ENCODE measurements at places on chromosomes 16 and 17.

- DNase-seq: no peak
Measured at GRCh38 chr17:35299135-35299534, 56.3 kb downstream of the SLFN5 start.

DNA sequence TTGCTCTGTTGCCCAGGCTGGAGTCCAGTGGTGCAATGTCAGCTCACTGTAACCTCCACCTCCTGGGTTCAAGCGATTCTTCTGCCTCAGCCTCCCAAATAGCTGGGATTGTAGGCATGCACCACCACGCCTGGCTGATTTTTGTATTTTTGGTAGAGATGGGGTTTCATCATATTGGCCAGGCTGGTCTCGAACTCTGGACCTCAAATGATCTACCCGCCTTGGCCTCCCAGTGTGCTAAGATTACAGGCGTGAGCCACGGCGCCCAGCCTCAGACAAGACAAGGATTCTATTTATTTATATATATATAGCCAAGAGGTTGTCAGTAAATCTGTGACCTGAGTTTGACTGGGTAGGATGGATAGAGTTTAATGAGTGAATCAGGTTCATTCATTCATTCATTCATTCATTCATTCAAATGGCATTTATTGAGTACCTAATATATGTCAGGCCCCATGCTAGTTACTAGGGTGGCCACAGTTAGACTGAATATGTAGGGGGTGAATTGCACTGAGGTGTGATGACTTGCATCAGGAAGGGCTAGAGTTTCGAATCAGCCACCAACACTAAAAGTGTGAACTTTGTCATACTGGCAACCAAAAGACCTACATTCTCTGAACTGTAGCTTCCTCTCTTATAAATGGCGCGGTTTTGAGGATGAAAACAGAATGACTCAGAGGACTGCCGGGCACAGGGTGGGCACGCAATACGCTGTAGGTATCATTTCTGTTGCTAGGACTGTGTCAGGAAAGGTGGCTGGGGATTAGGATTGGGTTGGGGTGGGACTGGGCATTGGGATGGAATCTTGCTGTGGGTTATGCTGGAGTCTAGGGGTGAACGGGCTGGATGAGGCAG is 37.8 kb downstream of the ITGAE start:
- DNase-seq: no peak

DNA sequence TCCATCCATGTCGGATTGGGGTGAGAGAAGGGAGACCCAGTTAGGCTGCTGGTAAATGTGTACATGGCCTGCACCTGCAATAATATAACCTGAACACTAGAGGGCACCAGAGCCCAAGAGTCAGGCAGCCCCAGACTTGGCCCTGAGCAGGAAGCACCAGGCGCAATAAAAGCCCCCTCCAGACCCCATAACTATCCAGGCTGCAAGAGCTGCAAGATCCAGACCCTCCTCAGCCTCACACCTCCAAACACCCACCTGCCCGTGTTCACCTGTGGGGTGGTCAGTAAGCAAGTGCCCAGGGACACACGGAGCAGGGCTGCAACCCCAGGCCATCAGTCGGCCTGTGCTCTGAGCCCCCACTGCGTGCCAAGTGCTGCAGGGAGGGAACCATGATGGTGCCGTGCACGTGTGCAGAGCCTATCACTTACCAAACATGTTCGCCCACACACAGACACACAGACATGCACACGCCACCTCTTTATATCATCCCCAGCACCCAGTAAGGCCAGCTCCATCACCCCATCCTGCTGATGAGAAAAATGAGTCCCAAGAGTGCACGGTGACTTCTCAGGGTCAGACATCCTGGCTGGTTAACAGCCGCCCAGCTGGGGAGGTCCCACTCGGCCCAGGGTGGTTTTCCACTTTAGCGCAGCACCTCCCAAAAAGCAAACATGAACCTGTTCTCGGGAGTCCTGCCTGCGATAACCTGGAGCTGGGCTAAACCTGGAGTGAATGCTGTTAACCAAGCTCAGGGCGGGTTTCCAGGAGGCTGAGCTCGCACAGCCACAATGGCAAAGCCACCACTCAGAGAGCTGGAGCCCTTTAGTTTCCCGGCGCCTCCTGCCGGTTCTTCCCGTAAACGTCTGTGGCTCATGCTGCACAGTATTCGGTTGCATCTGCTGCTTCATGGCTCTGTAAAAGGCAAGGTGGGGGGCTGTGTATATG is 439.8 kb downstream of the SOX9 start:
- DNase-seq: no peak

GRCh38 chr17:81665205-81666091 is 957 bp downstream of the OXLD1 start:
- no peak for DNase-seq

GRCh38 chr16:9381905-9382304 is 290.5 kb downstream of the HAPSTR1 start:
- DNase-seq: no peak

- no peak for DNase-seq
Measured at GRCh38 chr16:63655846-63656245, 1466.0 kb downstream of the CDH11 start.

GRCh38 chr16:47578033-47578432 is 116.9 kb downstream of the PHKB start:
- no peak for DNase-seq

- no peak for DNase-seq
Measured at GRCh38 chr16:82886146-82886545, 259.4 kb downstream of the CDH13 start.

DNA sequence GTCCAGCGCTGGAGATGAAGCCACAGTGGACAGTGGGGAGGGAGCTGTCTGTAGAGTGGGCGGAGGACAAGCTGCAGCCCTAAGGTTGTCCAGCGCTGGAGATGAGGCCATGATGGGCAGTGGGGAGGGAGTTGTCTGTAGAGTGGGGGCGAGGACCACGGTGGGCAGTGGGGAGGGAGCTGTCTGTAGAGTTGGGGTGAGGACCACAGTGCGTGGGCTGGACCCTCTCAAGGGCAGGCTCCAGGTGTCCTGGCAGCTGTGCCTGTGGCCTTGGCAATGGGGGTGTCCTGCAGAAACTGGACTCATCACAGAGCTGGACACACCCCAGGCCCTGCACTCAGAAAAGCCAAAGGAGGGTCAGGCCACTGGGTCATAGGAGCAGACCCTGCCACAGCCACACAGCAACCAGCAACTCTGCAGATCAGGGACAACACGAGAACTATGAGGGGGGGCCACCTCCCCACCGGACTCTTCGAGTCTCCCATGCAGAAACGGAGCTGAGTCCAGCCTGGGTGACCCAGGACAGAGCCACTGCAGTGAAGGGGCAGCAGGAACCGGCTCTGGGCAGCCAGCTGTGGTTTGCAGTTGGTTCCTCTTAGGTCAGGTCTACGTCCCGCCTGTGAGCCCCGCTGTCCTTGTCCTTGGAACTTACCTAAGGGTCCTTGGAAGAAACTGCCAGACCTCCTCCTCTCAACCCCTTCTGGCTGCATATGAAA is 33.4 kb upstream of the CBFA2T3 start:
- no peak for DNase-seq

DNA sequence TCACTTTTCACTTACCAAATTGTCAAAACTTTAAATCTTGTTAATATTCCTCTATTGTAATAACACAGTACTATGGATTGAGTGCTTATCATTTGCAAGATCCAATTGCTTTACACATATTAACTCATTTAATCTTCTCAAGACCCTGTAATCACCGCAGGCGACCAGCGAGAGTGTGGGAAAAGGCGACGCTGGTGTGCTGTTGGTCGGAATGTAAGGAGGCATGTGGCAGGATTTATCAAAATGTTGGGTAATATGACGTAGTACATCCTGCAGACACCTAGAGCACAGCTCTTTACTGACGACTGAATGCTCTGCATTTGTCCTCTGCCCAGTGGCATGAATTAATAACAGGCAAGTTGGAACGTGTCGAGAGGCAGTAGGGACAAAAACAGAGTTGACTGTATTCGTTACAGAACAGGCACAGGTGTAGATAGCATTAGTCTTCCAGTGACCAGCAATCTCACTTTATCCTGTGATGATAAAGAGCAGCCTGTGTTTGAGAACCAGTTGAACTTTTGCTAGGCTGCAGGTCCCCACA is 80.3 kb downstream of the TNRC6C start:
- no peak for DNase-seq

DNA sequence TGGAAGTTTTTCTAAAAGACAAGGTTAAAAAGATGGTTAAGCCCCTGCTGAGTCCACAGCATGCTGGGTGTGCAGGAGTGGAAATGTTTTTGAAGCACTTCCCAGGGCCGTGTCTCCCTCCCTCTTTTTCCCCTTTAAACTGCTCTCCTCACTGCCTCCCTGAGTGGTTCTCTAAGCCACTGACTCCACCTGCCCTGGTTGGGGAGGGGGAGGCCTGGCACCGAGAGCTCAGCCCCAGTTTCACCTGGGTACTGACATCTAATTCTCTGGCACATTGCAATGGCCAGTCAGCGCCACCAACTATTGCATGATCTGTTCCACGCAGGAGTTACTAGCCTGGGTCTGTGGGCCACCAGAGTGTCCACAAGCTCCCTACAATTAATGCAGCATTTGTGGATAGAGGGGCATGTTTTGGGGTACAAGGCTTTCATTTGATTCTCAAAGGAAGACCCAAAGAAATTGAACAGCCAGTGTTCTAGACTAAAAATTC is 22.7 kb downstream of the MPP3 start:
- no peak for DNase-seq

GRCh38 chr17:48544349-48545021 is 424 bp downstream of the HOXB2 start:
- DNase-seq: no peak

DNA sequence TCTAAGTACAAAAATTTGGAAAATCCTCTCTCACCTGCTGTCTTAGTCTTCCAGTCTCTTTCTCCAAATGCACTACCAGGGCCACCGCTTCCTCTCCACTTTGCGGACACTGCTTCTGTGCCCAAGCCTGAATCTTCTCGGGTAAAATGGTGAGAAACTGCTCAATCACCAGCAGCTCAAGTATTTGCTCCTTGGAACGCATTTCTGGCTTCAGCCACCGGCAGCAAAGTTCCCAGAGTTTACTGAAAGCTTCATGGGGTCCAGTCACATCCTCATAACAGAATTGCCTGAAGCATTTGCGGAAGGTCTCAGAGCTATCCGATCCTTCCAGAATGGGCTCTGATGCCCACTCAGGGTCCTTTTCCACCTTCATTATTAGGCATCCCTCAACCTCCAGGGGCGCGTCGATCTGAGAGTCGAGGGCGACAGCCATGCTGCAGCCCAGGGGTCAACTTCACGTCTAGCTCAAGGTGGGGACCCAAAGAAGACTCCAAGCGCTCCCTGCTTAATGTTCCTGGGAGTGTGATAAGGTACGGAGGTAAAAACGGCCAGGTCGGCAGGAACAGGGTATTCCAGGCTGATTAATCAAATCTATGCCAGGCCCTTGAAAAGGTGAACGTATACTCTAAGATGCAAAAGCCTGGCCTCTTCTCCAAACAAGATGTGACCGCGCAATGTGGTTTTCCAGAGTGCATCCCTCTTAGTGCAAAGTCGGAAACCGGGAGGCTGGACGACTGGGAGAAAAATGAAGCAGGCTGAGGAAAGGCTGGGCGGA is 763 bp downstream of the ZKSCAN2 start:
- no peak for DNase-seq

DNA sequence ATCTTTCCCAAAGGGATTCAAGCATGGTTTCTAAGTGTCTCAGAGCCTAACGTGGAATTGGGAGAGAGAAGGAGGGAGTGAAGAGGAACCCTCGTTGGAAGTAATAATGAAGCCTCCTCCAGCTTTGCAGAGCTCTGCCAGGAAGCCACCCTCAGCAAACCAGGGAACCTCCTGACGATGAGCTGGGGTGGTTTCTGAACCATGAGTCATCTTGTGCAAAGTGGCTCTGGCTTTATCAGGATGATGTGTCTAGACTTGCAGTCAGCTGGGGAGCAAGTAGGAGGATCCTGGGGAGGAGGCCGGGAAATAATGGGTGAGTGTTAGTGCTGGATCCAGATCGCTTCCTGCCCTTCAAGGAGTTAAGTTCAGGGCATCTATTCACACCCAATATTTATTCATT is 191.7 kb upstream of the RBFOX1 start:
- no peak for DNase-seq

DNA sequence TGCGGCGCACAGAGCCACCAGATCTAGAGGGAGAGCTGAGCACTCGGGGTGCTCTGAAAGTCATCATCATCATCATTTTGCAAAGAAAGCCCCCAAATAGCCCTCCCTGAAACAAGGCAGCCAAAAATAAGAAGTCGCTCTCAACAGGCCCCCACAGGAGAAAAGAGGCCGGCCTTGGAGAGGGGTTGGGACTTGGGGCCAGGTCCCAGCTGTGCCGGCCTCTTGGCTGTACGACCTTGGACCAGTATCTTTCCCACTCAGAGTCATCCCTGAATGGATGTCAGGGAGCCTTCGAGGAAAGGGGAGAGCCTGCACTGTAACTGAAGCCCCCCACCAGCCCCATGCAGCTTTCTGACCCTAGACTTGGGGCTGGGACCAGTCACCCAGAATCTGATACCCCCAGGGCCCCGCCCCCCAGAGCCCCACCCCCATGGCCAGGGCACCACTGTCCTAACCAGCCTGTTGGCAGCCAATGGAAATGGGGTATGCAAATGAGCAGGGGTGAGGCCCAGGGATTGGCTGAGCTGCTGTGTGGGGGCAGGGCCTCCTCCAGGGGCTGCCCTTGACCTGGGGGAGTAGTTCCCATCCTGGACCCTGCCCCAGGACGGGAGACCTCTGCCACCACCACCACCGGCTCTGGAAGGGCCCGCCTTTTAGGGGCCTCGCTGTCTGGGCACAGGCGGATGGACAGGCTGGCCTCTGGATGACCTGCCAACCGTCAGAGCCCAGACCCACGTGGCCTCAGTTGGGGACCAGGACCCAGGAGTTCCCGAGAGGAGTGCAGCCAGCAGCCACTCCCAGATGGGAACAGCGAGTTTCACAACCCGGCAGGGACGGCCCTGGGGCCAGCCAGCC is 15.4 kb downstream of the ZFPM1 start:
- DNase-seq: no peak

- no peak for DNase-seq
Measured at GRCh38 chr16:81876273-81876900, 97.3 kb downstream of the PLCG2 start.

GRCh38 chr16:3431779-3432219 is 11.5 kb downstream of the ZNF597 start:
- no peak for DNase-seq

DNA sequence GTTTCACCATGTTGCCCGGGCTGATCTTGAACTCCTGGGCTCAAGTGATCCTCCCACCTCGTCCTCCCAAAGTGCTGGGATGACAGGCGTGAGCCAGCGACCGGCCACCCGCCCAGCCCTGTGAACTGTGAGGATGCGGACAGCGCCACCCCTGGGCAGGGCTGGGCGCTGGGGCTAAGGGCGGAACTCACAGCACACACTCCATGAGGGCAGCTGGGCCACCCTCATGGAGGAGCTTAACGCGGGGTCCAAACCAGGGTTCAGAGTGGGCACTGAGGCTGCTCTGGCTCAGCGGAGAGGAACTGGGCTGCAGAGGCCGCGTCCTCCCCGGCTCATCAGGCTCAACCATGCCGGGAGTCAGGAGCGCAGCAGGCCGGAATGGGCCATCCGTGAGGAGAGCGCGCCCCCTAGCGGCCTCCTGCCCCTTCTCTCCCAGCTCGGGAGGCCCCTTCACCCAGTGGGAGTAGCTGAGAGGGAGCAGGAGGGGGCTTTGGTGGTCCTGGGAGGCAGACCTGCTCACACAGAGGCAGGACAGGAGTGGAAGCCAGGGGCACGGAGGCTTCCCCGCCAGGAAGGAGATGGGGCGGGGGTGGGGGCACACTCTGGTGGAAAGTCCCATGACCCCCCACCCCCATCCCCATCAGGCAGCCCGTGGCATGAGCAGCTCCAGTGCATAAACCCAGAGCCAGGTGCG is 13.8 kb downstream of the CORO7 start:
- DNase-seq: peak; percentile 20

Data from NCI-H1417 treated with DMSO at 0.1 percent for 48 hours (cell line).